AG08396 (cell line): ENCODE measurements at places on chromosomes 1 and 21.
A peak's percentile ranks its signal among the peaks of the same experiment; 100 is the strongest.

GRCh38 chr1:174425121-174425520 lies 22.6 kb upstream of the GPR52 start:
- no peak for DNase-seq

- peak; percentile 31 for DNase-seq
These were observed 113.9 kb downstream of the ATP5PO start for GRCh38 chr21:33801424-33802405.

- no peak for DNase-seq
These were observed 8.0 kb downstream of the CSF1 start for GRCh38 chr1:109918671-109919070.

DNA sequence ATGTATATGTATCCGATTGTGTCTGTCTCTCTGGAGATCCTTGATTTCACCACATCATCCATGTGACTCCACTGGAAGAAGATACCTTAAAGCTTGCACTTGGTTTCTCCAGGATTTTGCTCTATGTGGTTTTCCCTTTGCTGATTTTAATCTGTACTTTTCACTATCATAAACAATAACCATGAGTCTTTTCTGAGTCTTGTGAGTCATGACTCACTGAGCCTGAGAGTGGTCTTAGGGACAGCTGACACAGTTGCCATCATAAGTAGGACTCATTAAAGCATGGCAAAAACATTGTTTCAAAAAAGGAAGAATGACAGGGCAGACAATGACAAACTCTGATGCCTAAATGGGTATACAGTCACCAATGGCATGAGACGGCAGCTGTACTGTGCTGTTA lies 226.2 kb downstream of the AKT3 start:
- peak; percentile 22 for DNase-seq

- DNase-seq, result no peak
These were observed 20.2 kb downstream of the LHX9 start for GRCh38 chr1:197937381-197937780.

- no peak for DNase-seq
These were observed 762.1 kb downstream of the LTN1 start for GRCh38 chr21:28230559-28230958.

GRCh38 chr1:158931055-158931737 lies at the start of gene PYHIN1:
Gene PYHIN1, plus strand, starts transcription at chr1:158931552. Its CDS starts 5,359 bp downstream, at chr1:158936911.
- DNase-seq, result no peak

GRCh38 chr1:45103534-45103933 lies 91.5 kb downstream of the UROD start:
- DNase-seq, result no peak

GRCh38 chr1:3496916-3497315 lies 42.5 kb downstream of the ARHGEF16 start:
- DNase-seq, result no peak

- no peak for DNase-seq
These were observed 415.7 kb upstream of the ESRRG start for GRCh38 chr1:217138799-217139466.

DNA sequence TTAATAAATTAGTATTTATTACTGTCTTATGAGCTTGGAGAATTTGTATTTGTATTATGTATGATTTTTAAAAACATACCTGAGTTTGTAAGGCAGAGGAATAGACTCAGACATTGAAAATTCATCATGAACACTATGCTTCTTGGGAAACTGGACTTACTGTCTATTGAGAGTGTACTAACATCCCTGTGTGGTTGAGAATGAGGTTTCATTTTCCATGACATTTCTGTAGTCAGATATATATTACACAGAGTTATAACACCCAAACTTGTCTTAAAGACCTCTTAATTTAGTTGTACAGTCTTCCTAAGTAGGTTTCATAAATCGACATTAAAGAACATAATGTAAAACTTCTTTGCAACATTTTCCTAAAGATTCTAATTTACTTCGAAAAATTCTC lies 30.0 kb downstream of the PPP2R5A start:
- no peak for DNase-seq

DNA sequence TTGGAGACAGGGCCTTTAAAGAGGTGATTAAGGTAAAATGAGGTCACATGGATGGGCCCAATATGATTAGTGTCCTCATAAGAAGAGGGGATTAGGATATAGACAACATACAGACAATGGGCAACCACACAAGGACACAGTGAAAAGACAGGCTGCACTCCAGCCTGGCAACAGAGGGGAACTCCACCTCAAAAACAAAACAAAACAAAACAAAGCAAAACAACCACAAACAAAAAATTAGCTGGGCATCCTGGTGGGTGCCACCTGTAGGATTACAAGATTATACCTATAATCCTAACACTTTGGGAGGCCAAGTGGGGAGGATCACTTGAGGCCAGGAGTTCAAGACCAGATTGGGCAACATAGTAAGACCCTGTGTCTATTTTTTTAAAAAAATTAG lies 4.8 kb upstream of the MDM4 start:
- no peak for DNase-seq

DNA sequence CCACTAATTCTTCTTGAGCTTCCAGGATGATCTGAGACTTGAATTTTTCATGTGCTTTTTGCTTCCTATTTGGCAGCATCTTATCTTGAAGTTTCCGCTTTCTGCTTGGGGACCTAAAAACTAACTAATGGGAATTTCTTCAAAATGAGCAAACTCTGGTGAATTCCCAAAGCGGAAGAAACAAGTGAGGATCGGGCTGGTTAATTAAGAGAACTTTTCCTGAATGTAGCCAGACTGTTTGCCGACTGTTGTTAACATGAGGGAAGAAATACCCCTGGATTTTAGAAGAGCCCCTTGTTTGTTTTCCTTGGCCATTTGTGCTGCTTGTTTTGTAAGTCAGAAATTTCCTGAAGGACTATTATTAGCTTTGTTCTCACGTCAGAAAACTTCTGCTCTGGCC lies 6.1 kb upstream of the SELE start:
- no peak for DNase-seq

DNA sequence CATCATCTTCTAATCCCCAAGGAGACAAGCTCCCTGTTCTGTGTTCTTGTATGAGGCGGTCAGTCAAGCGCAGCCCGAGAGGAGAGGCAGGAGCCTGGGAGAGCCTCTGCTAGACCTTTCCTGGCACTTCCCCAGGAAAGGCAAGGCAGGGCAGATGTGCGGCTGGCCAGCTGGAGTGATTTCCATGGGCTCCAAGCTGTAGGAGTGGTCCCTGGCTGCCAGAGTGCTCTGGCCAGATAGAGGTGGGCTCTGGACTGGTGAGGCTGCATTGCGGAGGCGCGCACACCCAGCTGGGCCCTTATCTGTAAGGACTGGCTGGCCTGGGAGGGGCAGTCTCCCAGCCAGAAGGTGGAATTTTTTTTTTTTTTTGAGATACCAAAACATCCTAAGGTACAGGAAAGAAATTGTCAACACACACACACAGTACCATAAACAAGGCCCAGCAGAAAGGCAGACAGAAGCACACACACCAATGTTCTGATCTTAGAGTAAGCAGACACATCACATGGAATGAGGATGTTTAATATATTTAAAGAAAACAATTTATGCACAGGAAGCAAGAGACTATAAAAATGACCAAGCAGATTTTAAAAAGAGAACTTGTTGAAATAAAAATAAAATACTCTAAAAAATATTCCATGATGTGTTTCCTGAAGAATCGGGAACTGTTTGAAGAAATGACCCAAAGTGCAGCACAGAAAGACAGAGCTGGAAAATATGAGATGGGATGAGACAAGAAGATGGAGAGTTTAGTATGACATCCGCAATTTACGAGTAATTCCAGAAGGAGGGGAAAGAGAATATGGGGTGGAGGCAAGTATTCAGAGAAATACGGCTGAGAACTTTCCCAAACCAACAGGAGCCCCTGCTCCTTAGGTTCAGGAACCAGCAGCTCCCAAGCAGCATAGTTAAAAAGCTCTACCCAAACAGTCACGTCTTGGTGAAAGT lies 13.4 kb downstream of the IBA57 start:
- no peak for DNase-seq

DNA sequence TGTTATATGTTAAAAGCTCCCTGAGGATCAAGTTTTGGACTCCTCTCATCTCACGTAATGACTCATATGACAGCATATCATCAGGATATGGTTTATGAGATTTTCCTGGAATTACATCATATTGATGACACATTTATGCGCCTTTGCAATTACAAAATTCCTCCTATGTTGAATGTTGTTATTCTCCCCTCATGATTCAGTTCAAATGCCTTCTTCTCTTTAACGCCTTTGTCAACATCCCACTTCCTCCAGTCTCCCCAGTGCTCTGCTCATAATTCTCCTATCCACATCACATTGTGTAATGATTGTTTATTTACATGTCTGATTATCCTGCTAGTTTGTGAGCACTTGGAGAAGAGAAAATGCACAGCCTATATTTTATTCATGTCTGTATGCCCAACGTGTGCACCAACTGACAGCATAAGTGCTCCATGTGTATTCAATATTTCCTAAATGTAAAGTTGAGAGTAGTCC lies 80.9 kb upstream of the BACH1 start:
- peak; percentile 47 for DNase-seq

- no peak for DNase-seq
These were observed 9.7 kb downstream of the CHML start for GRCh38 chr1:241630476-241630875.

DNA sequence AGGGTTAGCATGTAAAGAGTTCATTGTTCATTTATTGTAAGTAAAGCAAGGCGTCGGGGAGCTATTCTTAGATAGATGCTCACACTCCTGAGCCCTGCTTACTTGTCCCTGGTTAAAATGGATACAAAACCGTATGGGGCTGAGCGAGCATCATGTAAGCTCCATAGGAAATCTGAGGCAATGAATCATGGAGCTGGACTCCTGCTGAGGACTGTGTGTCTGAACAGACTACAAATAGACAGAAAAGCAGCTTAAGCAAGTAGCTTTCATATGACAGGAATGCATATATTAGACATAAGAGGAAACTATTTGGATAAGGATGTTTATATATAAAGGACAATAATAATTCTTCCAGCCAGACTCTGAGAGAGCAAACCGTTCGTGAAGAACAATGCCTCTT lies 604.9 kb upstream of the PTBP2 start:
- DNase-seq, result no peak

- DNase-seq, result no peak
These were observed 11.6 kb upstream of the TTC39A start for GRCh38 chr1:51341876-51342496.

DNA sequence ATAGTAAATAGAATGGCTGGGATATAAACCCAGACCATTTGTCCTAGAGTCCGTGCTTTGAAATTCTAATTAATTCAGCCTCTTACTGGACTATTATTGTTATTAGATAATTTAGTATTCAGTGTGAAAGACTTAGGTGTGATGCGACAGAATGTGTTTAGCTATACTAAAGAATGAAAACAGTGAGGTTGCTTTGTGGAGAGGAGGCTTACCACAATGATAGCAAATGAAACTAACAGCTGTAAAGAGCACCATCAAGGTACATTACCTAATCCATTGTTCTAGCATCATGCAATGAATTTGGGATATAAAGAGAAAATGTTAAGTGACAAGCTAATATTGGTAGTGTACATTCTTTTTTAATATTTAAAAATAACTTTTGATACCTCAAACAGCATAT lies 911.1 kb downstream of the KCNT2 start:
- DNase-seq, result no peak

DNA sequence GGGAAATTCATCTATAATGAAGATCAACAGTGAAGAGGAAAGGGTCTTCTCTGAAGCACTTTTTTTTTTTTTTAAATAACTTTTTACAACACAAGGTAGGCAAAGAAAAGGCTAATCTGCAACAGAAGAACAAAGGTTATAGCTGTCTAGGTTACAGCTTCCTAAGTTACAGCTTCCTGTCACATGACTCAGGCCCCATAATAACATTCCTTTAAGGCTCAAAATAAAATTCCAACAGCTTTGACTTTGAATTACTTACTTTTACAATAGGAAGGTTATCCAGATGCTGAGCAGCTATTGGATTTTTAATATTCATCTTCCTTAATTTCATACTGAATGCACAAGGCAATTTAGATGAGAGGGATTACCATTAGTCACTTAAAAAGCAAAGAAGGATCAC lies 40.4 kb upstream of the TMEM61 start:
- DNase-seq, result no peak

DNA sequence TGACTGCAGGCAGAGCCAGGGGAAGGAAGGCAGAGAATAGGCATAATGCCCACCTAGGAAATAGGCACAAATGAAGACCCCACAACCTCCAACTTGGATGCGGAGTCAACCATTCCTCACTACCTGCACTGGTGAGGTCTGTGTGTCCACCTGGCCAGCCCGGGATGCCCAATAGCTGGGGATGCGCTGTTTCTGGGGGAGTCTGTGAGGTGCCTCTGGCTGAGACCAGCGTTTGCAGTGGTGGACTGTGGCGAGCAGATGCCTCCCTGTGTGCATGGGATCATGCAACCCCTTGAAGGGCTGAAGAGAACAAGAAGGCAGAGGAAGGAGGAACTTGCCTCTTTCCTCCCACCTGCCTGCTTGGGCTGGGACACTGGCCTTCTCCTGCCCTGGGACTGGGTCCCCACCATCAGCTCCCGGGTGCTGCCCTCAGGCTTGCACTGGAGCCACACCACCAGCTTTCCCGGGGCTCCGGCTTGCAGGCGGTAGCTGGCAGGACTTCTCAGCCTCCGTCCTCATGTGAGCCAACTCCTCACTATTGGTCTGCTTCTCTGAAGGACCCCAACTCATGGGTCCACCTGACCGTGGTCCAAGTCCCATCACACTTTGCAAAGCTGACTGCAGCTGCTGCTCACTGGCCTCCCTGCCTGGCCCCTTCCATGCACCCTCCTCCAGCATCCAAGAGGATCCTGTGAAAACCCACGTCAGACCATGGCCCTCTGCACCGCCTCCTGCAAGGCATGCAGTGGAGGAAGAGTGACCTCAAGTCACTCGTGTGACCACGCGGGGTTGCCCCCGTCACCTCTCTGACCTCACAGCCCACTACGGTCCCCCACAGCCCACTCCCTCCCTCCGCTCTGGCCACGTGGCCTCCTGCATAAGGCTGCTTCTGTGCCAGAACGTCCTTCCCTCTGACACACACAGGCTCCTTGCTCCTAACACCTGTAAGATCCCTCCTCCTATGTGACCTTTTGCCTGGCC lies 2.7 kb upstream of the PDE9A start:
- DNase-seq, result no peak

DNA sequence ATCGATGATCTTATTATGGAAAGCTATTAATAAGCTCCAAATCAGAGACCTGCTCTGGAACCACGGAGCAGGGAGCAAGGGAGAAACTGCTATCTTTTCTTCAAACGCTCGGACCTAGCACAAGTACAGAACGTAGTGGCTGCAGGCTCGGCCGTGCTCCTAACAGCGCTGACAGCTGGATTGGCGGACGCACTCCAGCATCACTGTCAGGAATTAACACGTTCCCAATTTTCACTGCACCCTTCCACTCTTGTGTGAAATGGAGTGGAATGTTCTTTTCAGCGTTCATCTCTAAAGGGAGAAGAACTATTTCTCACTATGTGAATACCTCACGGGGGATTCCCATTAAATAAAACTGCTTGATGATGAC lies 106.9 kb downstream of the ZNF281 start:
- no peak for DNase-seq
